NCI-H345 (cell line): ENCODE measurements at places on chromosomes 2 and 18.

- DNase-seq, result no peak
Measured at GRCh38 chr2:98880266-98881152, 55.5 kb downstream of the CRACDL start.

- no peak for DNase-seq
Measured at GRCh38 chr2:210954386-210954907, 398.0 kb downstream of the CPS1 start.

DNA sequence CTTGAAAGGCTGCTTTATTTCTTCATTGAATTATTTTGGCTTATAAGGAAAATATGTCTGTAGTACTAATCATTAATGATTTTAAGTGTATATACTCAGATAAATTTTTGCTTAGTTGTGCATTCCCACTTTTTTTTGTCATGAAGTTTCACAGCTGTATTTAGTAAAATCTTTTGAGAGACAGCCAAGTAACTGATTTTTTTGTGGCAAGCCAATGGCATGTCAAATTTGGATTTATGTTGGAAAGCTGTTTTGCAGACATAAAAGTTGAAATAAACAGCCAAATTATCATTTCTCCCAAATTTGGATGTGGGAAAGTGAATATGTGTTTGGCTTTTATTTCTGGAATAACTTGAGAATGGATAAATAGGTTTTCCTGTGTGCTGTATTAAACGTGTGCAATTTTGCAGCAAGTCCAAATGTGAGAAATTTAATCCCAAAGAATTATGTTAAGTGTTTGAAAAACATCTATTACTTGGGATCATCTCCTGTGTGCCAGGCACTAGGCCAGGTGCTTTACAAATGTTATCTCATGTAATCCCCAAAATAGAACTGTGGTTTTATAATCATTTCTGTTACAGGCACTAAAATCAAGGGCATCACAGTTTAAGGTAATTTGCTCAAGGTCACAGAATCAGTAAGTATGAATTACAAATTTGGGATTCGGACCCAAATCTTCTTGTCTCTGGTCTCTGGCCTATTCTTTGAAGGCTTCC lies 160.4 kb downstream of the PTPRM start:
- DNase-seq, result no peak

GRCh38 chr2:134504586-134505336 lies 214.0 kb downstream of the TMEM163 start:
- peak; percentile 20 for DNase-seq

GRCh38 chr2:114082731-114083433 lies 193.0 kb downstream of the ACTR3 start:
- no peak for DNase-seq

- no peak for DNase-seq
Measured at GRCh38 chr2:86633155-86633651, 9.5 kb upstream of the RNF103 start.

GRCh38 chr2:126645211-126645618 lies 10.7 kb upstream of the GYPC start:
- no peak for DNase-seq

- no peak for DNase-seq
Measured at GRCh38 chr2:215352602-215353001, 40.7 kb downstream of the ATIC start.

DNA sequence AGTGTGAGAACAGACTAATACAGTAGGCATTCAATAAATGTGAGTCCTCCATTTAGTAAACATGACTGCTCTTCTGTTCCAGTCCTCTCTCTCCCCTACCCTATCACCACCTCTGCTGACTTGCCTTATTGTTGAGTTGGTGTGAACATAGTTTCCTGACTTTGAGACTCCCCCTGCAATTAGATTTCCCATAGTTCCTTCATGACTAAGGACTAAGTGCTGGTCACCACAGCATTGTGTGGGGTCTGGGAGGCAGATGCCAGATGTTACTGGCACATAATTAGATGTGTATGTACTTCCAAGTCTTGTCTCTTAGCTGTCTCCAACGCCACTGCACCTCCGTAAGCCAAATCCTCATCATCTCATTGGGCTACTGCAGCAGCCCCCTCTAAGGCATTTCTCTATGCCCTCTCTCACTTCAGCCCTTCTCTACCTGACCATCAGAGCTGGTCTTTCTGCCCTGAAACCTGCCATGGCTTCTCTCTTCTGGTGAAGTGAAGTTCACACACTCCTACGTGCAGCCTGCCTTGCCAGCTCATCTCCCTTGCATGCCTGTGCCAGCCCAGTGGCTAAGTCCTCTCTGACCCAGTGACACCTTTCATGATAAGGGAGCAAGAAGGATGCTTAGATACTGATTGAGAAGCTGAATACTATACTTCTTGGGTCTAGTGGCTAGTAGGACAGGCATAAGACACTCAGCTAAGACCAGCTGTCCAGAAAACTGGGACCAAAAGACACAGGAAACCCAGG lies 81.6 kb upstream of the ALPP start:
- no peak for DNase-seq

GRCh38 chr18:26493021-26493420 lies 55.3 kb downstream of the KCTD1 start:
- no peak for DNase-seq

GRCh38 chr2:102155703-102156515 lies 13.4 kb downstream of the IL1R1 start:
- DNase-seq, result no peak

GRCh38 chr2:147910990-147911473 lies 66.2 kb downstream of the ACVR2A start:
- DNase-seq, result peak; percentile 62

- no peak for DNase-seq
Measured at GRCh38 chr2:240869109-240869955, 708 bp downstream of the AGXT start.

DNA sequence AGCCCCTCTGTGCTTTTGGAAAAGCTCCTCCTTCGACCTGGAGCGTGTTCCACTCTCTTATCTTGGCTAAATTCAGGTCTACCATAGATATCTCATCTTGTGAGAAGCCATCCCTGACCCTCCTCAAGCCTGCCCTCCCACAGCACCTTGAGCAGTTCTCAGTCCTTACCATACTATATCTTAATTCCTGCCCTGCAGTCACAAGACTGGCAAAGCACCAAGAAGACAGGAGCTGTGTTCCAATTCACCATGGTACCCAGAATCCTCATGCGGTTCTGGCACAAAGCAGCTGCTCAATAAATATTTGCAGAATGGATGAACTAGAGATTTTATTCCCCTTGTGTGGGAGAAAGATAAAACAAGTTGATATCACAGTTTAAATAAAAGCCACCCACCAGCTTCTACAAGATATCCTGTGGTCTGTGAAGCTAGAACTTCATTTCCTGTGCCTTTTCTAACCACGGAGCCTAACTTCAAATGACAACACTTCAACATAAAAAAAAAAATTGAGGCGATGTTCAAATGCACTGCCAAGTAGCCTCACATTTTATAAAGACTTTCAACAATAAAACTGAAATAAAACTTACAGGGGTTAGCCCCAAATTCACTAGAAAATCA lies 19.5 kb downstream of the MARCHF4 start:
- DNase-seq, result no peak

DNA sequence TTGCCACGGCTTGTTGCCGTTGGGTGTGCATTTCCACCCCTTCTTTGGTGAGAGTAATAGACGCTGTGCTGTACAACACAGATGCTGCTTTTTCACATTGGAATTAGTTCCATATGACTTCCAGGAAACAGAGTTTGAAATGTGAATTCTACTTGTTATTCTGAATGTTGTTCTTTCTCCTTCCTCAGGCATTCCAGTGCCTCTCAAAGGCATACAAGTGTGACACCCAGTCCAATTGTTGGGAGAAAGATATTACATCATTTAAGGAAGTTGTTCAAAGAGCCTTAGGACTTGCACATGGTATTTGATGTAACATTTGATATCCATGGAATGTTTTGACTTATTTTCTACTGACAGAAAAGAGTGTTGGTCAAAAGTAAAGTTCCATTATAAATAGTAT lies 134.4 kb upstream of the LTBP1 start:
- DNase-seq, result no peak

- DNase-seq, result no peak
Measured at GRCh38 chr2:133952420-133952819, 301.5 kb upstream of the MGAT5 start.

DNA sequence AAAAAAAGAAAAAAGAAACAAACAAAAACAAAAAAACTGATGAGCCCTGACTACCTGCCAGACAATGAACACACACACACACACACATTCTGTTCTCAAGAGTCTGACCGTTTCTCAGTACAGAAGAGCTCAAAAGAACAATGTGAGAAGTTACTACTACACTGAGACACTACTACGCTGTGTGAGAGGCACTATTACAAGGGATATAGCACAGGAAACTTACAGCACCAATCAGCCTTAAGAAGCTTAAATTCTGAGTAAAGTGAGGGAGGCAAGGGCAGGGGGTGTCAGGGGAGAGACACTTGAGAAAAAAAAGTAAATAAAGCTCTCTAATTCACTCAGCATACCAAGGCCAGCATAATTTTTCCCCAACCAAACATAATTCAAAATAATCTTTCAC lies 32.5 kb downstream of the WDR33 start:
- no peak for DNase-seq

DNA sequence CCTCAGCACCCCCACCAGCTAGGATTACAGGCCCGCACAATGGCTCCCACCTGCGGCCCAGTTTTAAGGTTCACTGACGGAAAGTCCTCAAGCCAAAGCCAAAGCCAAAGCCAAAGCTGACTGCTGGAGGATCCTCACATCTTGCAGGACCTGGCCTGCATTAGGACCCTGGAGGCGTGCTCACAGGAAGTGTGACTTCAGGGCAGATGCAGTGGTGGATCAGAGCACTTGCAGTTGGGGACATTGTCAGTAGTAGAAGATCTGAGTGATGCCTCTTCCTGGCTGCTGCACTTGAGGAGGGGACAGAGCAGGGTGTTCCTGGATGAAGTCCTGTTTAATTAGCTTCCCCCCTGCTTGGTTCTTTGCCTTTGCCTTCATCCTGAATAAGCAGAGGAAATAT lies 69.0 kb upstream of the ALPP start:
- no peak for DNase-seq

DNA sequence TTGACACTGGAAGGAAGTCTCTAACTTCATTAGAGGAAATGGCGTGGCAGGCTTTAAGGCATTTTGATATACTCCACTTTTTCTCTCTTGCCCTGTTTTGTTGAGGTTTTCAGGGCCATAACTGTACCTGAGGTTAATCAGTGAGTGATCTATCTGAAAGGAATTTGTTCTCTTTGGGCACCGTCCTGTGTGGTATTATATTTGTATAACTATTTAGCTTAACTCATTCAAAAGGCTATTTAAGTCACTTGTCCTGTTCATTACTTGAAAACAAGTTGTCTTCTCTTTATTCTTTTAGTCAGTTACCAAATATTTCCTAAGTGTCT lies 180.4 kb downstream of the NEDD4L start:
- no peak for DNase-seq

- no peak for DNase-seq
Measured at GRCh38 chr2:216808805-216809425, 50.9 kb downstream of the TNP1 start.

- no peak for DNase-seq
Measured at GRCh38 chr2:59798687-59799232, 754.7 kb downstream of the BCL11A start.

DNA sequence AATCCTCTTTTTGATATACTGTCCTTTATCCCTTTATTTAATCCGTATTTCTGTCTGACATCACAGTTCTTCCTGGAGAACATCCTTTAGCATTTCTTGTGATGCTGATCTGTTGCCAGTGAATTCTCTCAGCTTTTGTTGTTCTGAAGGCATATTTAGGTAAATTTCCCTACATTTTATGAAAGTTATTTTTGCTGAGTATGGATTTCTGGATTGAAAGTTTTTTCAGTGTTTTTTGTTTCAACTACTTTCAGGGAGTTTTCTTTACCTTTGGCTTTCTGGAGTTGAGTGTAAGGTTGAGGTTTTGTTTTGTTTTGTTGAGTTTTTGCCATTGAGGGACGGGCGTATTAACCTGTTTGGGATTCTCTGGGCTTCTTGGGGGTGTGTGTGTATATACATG lies 22.5 kb downstream of the SNTG2 start:
- DNase-seq, result no peak
